ENCODE measurements at places on chromosomes 11 and 22.

- no peak for DNase-seq
These were observed 187.1 kb upstream of the DDI1 start for GRCh38 chr11:103849366-103849765.

DNA sequence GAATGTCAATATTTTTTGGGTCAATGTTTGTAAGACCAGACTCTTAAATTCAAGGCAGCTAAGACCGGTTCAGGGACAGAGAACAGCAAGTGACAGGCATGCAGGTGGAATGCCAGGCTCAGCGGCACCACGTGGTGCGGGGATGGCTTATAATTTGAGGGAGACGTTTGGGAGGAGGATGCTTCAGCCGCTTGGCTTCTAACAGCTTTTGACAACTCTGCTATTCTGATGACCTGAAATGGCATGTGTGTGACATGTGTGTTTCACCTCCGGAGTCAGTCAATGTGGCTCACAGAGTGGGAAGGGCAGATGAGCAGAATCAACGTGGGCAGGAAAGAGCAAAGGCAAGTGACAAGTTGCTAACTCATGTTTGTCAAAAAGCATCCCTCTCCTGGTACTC, 228.3 kb downstream of the KIRREL3 start:
- DNase-seq, result no peak

GRCh38 chr11:131483877-131484276, 113.5 kb downstream of the NTM start:
- DNase-seq, result no peak

DNA sequence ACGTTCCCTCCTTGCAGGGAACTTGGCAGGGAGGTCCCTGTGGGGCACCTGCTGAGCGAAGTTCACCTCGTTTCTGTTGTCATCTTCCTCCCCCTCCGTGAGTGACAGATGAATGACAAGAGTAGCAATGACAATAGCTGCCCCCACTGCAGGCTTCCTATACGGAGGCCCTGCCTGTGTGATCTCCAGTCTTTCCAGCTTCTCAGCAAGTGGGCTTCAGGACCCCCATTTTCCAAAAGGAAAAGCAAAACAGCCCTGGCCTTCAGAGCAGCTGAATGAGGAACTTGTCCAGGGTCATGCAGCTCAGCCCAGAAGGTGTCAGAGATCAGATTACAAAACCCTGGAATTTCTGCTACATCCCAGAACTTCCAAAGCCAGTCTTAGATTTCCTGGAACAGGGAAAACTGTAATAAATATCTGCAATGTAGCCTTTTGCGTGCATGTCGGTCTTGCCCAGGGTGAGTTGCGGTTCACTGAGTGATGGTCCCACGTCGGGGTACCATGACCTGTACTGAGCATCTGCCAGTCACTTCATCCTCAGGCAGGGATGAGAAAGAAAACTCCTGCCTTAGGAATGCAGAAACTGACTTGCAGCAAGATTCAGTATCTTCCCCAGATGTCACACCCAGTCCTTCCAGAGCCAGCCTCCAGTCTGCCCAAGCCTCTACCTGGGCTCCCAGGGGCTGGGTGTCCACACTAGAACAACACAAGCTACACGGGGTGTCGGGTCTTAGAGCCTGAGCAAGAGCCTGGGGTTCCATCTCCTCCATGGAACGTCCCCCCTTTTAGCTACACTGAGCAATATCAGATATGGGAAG, 1457.0 kb downstream of the BRD1 start:
- DNase-seq, result no peak

DNA sequence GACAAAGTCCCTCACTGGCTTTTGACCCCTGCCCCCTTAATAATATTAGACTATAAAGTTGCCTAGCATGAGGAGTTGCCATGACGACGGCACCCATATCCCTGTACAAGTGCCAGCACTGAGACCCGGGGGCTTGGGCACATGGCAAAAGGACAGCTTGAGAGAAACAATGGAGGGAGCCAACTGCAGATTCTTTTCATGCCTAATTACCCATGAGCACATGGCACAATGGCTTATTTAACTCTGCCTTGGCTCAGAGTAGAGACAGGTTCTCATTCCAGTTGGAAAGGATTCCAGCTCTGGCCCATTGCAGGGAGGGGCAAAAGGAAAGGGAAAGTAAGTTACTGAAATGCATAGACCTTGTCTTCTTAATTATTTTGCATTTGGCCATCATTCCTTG, 261.2 kb upstream of the UBASH3B start:
- DNase-seq, result no peak

DNA sequence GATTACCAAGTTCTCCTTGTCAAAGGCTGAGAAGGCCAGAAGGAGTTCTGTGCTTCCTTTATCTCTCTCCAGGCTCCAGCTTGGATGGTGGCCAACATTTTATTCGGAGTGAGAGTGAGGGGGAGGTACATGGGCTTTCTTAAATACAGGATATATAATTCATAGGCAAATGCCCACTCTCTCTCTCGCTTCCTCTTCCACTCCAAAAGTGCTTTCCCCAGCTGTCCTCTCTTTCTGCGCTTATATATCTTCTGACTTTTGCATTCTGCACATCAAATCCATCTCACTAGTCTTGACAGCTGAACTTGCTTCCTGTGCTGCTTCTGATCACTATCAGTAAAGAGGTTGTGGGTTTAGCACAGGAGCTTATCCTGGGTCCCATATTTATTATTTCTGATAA, 125.4 kb upstream of the ARHGAP20 start:
- no peak for DNase-seq

GRCh38 chr11:122412581-122412980, 242.9 kb upstream of the UBASH3B start:
- DNase-seq, result no peak

GRCh38 chr11:7573558-7574296, 59.9 kb downstream of the PPFIBP2 start:
- no peak for DNase-seq

- DNase-seq, result no peak
These were observed 10.6 kb downstream of the SELENOM start for GRCh38 chr22:31096657-31097279.

DNA sequence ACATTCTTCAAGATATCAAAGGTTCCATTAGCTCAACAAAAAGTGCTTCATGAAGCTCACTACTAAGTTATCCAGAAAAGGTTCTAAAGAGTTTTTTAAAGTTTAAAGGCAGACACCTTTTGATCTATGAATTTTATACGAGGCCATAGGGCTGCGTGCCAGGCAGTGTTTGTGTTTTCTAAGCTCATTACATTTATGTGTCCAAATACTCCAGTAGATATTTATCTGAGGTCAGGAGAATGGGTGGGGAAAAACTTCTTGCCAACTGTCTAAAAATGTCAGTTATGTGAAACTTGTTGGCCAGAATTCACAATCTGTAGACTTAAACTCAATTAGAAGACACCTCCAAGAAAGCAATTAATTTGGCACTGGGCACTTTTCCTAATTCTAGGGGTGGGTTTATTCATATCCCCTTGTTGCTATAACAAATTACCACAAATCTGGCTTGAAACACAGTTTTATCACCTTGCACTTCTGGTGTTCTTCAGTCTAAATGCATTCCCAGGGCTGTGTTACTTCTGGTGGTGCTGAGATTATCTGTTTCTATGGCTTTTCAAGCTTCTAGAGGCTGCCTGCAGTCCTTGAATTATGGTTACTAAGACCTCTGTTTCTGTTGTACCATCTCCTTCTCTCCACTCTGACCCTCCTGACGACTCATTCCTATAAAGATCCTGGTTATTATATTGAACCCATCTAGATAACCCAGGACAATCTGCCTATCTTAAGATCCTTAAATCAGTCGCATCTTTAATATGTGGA, 1030.4 kb upstream of the CNTN5 start:
- no peak for DNase-seq

DNA sequence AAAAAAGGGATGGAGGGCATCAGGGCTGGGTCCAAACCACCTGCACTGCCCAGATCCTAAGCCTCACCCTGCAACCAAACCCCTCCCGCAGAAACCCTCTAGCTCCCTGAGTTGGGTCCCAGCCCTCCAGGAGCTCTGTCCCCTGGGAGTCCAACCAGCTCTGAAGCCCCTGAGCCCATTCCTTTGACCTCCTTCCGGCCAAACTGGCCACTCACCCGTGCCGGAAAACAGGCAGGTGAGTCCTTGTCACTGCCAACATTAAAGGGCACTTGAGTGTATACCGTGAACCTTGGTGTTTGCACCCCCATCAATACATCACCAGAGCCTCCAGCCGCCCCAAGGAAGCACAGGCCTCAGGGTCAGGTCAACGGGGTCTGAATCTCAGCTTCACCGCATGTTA, 11.5 kb downstream of the MS4A15 start:
- no peak for DNase-seq

- no peak for DNase-seq
These were observed at the start of gene PYGM for GRCh38 chr11:64759722-64760719. Gene PYGM, minus strand, starts transcription at chr11:64759974. Its CDS starts 76 bp downstream, at chr11:64759898.

- no peak for DNase-seq
These were observed 728 bp downstream of the RPL3 start for GRCh38 chr22:39318507-39319283.

DNA sequence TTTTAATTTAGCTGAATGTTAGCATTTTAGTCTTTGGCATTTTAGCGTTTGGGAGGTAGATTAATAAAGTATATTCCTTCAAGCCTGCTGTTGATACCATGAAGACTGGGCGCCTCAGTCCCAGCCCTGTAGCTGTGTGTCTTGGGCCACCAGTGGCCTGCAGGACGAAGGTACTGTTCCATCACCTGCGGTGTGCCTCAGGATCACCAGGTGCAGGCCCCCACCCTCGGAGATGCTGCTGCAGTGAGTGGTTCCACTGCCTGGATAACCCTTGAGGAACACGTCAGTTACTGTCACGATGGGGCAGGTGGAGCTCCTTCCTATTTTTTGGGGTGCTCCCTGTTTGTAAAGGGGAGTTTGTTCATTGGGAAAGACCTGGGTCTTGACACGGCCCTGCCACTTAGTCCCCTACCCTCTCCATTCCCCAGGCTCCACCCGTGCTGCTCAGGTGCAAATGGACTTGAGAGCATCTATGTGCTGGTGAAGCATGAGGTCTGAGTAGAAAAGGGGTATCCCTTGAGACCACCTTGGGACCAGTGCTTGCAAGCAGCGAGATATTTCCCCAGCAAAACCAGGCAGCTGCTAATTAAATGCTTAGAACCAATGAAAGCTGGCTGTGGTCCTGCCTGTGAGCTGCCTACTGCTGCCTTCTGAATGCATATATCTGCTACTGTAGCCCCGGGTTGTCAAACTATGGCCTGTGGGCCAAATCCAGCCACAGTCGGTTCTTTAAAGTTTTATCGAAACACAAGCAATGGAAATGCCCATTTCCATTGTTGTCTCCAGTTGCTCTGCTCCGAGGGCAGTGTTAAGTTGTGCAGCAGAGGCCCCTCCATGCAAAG, 28.7 kb downstream of the INCENP start:
- DNase-seq, result no peak

GRCh38 chr22:19957445-19957844, 15.8 kb upstream of the TXNRD2 start:
- DNase-seq, result no peak

DNA sequence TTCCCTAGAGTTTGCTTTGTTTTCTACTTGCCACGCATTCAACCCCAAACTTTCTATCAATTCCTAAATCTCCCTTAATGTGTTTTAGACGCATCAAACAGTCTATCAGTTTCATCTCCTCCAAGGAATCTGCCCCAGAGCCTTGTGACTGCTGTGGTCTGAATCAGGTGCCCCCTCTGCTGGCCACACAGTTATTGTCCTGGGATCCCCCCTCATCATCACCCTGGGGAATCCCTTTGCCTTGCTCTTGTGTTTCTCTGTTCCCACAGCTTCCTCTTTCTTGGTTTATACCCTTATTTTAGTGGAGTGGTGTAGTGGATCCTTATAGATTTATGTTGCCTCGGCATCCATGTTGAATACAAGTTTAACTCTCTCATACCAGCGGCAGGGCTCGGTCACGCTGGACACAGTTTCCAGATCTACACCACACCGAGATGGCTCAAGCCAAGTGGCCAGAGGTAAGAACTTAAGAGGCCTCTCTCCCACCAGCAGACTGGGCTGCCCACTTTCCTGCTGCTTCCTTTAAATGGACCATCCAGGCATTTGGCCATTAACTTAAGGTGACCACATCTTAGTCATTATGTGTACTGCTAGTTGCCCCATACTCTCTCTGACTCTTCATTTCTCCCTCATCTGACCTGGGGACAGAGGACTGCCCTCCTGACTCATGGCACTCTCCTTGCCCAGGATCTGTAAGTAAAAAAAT, 8.2 kb downstream of the UPB1 start:
- DNase-seq, result peak; percentile 70

GRCh38 chr22:50218996-50219727, 18.4 kb downstream of the SELENOO start:
- no peak for DNase-seq

DNA sequence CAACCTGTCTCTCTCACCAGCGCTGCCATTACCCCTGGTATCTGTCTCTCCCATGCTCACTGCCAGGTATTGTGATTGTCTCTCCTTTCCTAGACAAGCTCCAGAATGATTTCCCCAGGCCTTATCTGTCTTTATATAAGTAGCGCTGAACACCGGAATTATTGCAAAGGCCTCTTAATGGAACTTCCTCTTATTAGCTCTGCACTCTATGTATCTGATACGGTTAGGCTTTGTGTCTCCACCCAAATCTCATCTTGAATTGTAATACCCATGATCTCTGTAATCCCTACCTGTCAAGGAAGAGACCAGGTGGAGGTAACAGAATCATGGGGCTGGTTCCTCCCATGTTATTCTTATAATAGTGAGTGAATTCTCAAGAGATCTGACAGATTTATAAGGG, 39.3 kb downstream of the DDI1 start:
- no peak for DNase-seq

GRCh38 chr11:57288771-57289579, 35.8 kb downstream of the TNKS1BP1 start:
- no peak for DNase-seq

GRCh38 chr11:78221396-78222315, 32.9 kb downstream of the USP35 start:
- no peak for DNase-seq

GRCh38 chr11:79081471-79082031, 359.3 kb downstream of the TENM4 start:
- DNase-seq, result no peak

GRCh38 chr11:134452838-134453155, 40.8 kb upstream of the B3GAT1 start:
- no peak for DNase-seq

DNA sequence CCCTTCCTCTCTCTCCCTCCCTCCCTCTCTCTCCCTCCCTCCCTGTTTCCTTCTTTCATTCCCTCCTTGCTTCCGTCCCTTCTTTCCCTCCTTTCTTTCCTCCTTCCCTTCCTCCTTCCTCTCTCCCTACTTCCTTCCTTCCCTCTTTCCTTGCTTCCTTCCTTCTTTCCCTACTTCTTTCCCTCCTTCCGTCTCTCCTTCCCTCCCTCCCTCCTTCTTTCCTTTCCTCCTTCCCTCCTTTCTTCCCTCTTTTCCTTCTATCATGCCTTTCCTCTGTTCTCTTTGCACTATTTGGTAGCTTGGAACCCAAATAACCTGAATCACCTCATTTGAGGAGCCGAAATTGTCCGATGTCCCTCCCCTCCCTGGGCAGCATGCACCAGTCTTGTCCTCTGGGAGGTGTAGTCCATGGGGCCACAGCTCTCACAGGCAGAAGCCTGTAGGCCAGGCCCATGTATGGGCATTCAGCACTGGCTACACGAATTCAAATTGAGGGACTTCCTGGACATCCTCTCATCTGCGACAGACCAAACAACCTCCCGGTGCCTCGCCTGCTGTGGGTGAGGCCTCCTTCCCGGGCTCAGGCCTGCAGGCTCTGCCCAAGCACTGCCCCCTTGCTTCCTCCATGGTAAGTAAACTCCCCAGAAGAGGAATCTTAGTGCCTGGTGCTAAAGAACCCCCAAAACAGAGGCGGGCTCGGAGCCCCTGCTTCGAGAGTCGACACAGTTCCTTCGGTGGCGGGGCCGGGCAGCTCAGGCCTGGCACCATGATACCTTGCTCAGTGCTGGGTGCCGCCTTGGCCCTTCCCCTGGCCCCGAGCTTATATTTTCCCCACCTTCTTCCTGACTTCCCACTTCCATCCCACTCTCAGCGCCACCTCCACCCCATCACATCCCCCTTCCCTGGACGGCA, 454.1 kb upstream of the CADM1 start:
- DNase-seq, result no peak

Measured in activated CD4-positive, alpha-beta T cell treated with anti-CD3 and anti-CD28 coated beads, Interleukin-2, amount 50 U/mL, for 48 hours (primary cell).